NCI-H187 (cell line): ENCODE measurements at places on chromosomes 2 and 18.

GRCh38 chr2:72813841-72814240, 12.0 kb downstream of the EXOC6B start:
- DNase-seq, result no peak

DNA sequence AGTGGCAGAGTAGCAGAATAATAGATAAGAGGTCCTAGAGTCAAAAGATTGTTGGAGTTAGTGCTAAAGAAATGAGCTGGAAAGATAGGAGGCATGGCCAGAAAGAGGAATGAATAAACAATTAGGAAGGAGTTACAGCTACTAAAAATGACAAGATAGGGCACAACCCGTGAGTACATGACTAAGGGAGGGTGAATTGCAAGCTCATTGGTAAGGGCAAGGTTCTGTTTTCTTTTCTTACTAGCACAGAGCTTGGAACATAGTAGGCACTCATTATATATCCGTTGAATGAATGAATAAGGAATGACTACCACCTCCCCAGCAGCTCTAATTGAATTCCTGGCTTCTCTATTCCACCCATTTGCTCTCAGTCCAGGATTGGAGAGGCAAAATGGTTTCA, 5.7 kb upstream of the MARCO start:
- DNase-seq, result no peak

GRCh38 chr2:130339885-130340745, 2.6 kb upstream of the IMP4 start:
- no peak for DNase-seq

DNA sequence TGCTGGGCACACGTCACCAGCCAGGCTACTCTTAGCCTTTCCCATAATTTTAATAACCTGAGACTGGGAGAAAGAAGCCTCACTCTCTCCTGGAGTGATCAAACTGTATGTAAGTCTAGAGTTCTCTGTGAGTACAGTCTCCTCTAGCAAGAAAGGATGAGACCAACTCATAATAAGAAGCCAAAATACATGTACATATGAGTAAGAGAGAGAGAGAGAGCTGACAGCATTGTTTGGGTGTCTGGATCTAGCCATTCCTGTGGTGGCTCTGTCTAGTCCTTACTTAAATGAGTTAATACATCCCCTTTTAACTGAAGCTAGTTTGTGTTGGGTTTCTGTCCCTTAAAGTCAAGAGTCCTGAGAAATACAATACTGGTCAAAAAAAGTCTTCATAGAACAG, 26.0 kb upstream of the ANXA4 start:
- DNase-seq, result no peak

DNA sequence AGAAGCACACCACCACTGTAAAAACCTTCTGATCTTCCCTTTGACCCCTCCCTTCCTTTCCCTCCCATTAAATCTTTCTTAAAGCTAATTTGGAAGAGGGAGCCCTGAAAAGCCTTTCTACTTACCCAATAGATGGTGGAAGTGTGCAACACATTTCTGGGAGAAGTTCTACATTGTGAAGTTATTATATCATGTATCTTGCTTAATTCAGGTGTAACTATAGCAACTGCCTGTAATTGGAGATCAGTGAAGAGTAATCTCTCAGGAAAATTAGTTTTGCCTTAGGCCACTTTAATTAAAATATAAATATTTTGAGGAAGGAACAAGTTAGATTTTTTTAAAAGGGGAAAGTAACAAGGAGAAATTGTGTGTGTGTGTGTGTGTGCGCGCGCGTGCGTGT, 266.0 kb downstream of the SH3BP4 start:
- DNase-seq, result no peak

DNA sequence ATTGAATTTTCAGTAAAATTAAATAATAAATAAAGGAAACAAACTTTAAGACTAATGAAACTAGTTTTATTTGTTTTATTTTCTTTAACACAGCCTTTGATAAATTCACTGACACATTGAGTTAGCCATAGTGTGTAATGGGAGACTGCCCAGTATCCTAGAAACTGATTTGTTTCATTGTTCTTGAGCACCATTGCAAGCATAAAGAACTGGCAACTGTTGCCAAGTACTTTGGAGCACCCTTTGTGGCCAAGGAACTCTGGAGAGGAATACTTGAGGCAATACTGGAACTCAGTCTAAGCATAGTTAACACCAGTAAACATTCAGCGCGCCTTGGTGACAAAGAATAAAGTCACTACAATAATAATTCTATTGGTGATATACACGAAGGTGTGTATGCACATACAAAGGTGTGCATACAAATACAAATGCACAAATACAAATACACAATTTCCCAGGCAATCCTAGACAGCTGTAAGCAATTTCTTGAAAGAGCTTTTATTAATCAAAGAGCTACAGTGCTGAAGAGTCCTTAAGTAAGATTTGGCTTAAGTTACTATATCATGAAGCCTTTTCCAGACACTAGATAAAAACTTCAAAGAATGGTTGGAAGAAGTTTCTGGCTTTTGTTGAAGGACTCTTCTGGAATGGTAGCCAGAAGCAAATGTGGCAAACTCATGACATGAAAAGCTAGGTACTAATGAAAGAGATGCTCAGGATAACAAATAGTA, 1371.2 kb downstream of the LRP1B start:
- DNase-seq, result no peak

GRCh38 chr2:1141079-1141478, 190.4 kb downstream of the SNTG2 start:
- DNase-seq, result no peak

DNA sequence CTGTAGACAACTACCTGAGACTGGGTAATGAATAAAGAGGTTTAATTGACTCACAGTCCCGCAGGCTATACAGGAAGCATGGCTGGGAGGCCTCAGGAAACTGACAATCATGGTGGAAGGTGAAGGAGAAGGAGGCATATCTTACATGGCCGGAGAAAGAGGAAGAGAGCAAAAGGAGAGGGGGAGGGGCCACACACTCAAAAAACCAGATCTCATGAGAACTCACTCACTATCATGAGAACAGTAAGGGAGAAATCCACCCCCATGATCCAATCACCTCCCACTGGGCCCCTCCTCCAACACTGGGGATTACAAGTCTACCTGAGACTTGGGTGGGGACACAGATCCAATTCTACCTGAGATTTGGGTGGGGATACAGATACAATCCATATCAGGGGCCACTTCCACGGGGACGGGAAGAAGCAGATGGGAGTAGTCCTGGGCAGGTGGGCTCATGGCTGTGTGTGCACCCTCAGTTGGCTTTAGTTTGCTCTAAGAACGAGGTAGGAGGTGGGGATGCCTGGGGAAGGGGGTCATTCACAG, 9.9 kb downstream of the MAB21L4 start:
- DNase-seq, result no peak

- DNase-seq, result no peak
These were observed 85.3 kb downstream of the NRP2 start for GRCh38 chr2:205767617-205768016.

- no peak for DNase-seq
These were observed 9.4 kb downstream of the BCL11A start for GRCh38 chr2:60544062-60544461.

DNA sequence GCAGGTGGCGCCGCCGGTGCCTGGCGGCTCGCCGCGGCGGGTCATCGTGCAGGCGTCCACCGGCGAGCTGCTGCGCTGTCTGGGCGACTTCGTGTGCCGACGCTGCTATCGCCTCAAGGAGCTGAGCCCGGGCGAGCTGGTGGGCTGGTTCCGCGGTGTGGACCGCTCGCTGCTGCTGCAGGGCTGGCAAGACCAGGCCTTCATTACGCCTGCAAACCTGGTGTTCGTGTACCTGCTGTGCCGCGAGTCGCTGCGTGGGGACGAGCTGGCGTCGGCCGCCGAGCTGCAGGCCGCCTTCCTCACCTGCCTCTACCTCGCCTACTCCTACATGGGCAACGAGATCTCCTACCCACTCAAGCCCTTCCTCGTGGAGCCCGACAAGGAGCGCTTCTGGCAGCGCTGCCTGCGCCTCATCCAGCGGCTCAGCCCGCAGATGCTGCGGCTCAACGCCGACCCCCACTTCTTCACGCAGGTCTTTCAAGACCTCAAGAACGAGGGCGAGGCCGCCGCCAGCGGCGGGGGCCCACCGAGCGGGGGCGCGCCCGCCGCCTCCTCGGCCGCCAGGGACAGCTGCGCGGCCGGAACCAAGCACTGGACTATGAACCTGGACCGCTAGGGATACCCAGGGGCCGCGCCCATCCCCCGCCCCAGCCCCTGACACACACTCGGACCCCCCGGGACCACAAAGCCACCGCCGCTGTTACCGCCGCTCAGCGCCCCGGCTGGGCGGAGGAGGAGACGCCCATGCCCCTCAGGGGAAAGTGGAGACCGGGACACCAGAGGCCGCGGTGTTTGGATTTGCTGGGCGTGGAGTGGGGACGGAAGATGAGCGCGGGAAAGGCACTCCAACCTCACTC, 1.1 kb downstream of the CDK5R2 start:
- no peak for DNase-seq

- no peak for DNase-seq
These were observed 3.2 kb downstream of the ANKRD44 start for GRCh38 chr2:197307236-197307932.
